CD4-positive, alpha-beta T cell treated with Interleukin-10 for 1 hour (primary cell): ENCODE measurements at places on chromosomes 3 and 15.

- peak; percentile 91 for DNase-seq
Observed at GRCh38 chr15:69468241-69469121, 15.9 kb downstream of the RPLP1 start.

DNA sequence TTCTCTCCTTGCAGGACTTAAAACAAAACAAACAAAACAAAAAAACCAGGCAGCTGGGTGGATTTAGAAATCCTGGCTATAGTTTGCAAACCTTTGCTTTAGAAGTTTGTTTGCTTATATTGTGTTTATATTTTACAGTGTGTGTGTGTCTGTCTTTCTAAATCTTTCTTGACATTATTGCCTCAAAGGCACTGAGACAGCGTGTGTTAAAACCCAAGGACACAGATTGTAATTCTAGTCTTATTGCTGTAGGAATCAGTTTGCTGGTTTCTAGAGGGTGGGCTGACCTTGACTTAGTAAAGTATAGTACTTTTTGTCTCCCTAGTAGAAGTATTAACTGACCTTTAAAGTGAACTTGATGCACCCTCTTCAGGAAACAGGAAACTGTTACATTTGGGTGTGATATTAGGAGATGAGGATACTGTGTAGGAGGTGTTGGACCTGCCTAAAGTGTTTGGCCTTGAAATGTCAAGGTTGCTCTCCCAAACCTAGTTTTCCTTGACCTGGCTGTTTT lies 71.0 kb downstream of the TCF12 start:
- DNase-seq, result no peak

- DNase-seq, result peak; percentile 70
Observed at GRCh38 chr3:195895861-195896360, 12.4 kb downstream of the TNK2 start.

GRCh38 chr15:43492266-43492665 lies 690 bp downstream of the TP53BP1 start:
- no peak for DNase-seq

DNA sequence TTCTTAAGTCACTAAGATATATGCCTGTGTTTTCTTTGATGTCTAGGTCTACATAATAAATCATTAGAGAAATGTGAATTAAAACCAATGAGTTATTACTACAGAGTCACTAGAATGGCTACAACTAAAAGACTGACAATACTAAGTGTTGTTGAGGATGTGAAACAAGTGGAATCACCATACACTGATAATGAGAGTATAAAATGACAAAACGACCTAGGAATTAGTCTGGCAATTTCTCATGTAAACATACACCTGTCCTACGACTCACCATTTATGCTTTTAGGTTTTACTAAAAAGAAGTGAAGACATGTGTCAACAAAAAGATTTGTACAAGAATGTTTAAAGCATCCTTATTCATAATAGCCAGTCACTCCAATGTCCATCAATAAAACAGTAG lies 75.2 kb upstream of the SATB1 start:
- DNase-seq, result no peak

GRCh38 chr15:99452728-99453636 lies 112.8 kb upstream of the MEF2A start:
- peak; percentile 22 for DNase-seq

DNA sequence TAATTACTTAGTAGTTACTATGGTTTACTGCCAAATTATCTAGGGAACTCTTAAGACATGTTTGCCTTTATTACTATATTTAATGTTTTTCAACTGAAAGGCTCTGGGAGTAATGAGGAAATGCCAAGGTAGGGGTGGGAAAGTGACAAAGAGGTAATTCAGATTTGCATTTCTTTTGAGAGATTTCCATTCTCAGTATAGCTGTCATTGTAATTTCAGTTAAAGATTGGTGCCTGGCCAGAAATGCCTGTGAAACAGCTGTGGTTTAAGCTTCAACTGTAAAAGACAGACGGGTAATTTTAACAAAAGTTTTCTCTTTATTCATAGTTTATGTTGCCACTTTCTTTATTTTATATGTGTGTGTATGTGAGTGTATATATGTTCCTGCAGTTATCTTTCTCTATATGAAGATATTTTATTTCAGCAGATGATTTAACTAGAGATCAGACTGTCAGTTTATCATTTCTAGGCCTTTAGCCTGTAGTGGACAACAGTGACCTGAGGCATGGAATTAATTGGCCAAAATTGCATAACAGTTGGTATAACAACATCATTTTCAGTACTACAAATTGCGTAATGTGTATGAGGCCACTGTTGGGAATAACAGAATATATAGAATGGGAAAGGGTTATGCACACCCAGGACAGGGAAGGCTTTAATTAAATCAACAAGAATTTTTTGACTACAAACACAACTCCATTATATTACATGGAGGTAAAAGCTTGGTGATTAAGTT lies 119.0 kb downstream of the BBX start:
- DNase-seq, result no peak

- no peak for DNase-seq
Observed at GRCh38 chr15:25170781-25171110, 216.0 kb downstream of the SNRPN start.

GRCh38 chr3:148735597-148735996 lies 37.9 kb downstream of the AGTR1 start:
- no peak for DNase-seq

DNA sequence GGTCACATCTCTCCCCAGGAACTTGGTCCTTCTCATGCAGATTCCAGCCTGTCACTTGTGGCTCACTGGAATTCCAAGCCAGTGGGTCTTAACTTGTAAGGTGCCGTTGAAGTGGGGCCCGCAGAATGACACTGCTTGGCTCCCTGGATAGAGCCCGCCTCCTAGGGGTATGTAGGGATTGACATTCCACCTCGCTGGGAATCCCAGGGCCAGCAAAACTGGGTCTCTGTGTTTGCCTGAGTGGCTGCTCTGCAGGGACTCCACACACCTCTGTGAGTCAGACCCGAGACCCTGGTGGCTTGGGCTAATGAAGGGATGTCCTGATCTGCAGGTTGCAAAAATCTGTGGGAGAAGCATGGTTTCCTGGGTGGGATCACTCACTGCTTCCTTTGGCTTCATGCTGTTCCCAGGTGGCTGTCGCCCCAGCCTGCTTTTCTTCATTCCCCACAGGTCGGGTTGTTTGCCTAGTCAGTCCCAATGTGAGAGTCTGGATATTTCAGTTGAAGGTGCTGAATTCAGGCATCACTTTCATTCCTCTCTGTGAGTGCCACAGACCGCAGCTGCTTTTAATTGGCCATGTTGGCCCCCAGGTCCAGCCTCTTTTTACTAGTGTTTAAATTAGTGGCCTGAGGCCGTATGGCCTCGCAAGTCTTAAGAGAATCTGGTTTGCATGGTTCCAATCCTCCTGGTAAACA lies 156.0 kb upstream of the TRIM42 start:
- no peak for DNase-seq

DNA sequence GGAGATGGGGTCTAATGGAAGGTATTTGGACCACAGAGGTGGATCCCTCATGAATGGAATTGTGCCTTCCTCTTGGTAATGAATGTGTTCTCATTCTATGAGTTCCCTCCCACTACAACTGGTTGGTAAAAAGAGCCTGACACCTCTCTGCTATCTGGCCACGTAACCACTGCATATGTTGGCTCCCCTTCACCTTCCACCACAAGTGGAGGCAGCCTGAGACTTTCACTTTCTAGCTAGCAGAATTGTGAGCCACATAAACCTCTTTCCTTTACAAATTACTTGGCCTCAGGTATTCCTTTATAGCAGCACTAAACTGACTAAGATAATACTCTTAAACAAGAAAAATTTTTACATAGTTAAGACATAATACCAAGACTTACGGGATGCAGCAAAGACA lies 155.3 kb downstream of the NR1I2 start:
- peak; percentile 49 for DNase-seq

GRCh38 chr3:27479806-27480543 lies 4.2 kb downstream of the SLC4A7 start:
- DNase-seq, result peak; percentile 36
